ENCODE measurements at places on chromosomes 4 and X. TPM values are rescaled to one million over a fixed set of nuclear protein-coding genes. Genes with fewer than 3 reads are reported as not detected.

DNA sequence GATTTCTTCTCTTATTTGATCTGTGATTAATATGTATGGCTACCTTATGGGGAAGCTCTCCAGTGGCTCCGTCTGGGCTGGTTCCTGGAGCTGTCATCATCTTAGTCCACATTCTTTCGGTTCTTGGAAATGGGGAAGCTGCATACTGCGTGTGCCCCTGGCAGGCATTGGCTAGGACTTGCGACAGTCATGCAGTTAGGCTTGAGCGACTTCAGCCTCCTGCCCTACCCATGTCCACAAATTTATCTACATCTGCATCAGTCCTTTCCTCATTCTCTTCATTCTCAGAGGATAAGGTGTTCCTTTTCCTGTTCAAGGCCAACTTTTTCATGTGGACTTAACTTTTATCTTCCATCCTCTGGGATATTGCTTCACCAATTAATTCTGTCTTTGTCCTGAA lies 214.2 kb downstream of the RELL1 start:
- H3K27ac ChIP-seq: no peak overlapping the region
- H3K27me3 ChIP-seq: no peaks in the 10 kb centered on the region
- H3K36me3 ChIP-seq: no peaks in the 10 kb centered on the region
- no peaks in the 10 kb centered on the region for H3K4me1 ChIP-seq
- no peak for DNase-seq
- no peak overlapping the region for H3K4me3 ChIP-seq

DNA sequence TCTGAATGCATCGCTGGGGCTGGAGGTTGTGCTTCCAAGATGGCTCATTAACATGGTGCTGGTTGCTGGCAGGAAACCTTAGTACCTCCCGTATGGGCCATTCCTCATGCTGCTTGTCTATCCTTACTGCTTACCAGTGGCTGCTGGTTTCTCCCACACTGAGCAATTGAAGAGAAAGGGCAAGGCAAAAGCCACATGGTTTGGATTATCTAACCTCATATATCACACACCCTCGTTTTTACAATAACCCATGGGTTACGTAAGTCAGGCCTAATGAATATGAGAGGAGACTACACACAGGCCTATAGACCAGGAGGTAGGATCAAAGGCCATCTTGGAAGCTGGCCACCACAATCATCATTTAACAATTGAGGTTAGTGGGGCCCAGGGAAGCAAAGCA lies 141.8 kb upstream of the EDNRA start:
- H3K4me3 ChIP-seq: no peak overlapping the region
- peaks cover 12% of the 10 kb centered on the region for H3K4me1 ChIP-seq

GRCh38 chr4:98710831-98711230 lies 52.4 kb upstream of the TSPAN5 start:
- peaks cover 4% of the 10 kb centered on the region for H3K4me1 ChIP-seq
- H3K27me3 ChIP-seq: no peaks in the 10 kb centered on the region

GRCh38 chr4:120481756-120482155 lies 415.1 kb upstream of the MAD2L1 start:
- no peaks in the 10 kb centered on the region for H3K36me3 ChIP-seq
- H3K27me3 ChIP-seq: no peaks in the 10 kb centered on the region
- no peaks in the 10 kb centered on the region for H3K4me1 ChIP-seq
- H3K27ac ChIP-seq: no peak overlapping the region
- no peak overlapping the region for H3K4me3 ChIP-seq
- DNase-seq: no peak

DNA sequence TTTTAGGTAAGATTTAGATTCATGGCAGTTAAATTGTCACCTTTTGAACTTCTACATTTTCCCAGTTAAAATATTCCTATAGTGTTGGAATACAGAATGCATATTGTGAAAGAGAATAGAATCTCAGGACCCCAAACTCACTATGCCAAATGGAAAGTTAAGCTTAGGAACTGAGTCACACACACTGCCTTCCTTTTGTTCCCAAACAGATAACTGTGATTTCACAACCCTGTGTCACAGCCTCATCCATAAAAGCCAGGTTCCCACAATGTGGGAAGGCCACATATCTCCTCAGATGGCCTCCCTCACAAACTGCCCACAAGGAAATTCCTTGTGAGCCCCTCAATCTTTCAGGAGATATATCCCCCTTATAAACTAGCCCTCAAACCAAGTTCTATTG lies 94.7 kb upstream of the HPF1 start:
- no peak overlapping the region for H3K27ac ChIP-seq
- no peak overlapping the region for H3K4me3 ChIP-seq
- H3K27me3 ChIP-seq: no peaks in the 10 kb centered on the region
- no peaks in the 10 kb centered on the region for H3K36me3 ChIP-seq
- no peaks in the 10 kb centered on the region for H3K4me1 ChIP-seq
- no peak for DNase-seq

DNA sequence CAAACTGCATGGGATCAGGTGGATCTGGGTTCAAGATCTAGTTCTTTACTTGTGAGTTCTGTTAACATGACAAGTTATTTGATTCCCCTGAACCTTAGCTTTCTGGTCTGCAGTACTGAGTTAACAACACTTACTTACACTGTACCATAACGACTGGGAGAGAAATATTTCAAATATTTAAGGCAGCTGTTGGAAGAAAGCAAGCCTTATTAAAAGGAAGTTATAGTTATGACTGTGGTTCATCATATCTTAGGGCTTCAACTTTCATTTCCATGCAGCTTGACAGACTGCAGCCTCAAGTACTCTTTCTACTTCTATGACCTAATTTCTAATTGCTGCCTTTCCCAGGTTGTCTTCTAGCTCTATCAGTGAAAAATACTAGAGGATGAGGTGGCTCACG lies 40.0 kb upstream of the PDGFRA start:
- DNase-seq: peak; percentile 49
- no peaks in the 10 kb centered on the region for H3K36me3 ChIP-seq
- H3K27ac ChIP-seq: no peak overlapping the region

DNA sequence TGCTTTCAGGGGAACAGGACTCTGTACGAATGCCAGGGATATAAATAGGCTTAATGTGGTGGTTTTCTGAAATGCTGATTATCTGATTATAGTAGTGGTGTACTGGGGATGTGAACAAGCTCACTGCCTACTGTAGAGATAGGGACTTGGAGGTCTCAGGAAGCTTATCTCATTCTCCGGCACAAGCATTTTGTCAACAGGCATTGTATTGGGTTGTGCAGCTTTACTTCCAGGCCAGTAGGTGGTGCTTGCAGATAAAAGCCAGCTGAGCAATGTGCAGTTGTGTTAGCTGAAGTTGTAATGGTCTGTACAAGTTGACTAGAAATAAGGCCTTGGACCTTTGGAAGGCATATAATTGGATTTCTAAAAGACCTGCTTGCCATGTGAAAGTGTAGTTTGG lies 49.5 kb upstream of the TMLHE start:
- no peaks in the 10 kb centered on the region for H3K36me3 ChIP-seq
- no peak overlapping the region for H3K4me3 ChIP-seq
- no peaks in the 10 kb centered on the region for H3K4me1 ChIP-seq

TRPC3 gene
- not detected for total RNA-seq

DNA sequence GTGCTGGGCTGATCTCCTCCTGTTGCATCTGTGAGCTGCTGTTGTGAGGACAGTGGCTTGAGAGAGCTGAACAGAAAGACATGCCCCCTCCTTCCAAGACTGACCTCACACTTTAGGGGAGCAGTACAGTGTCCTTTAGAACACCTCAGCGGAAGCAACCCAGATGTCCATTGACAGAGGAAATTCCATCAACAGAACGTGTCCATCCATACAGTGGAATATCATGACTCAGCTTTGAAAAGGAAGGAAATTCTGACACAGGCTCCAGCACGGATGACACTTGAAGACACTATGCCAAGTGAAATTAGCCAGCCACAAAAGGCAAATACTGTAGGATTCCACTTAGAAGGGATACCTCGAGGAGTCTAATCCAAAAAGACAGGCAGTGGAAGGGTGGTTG lies 103.5 kb downstream of the GPR143 start:
- H3K4me3 ChIP-seq: no peak overlapping the region
- peaks cover 10% of the 10 kb centered on the region for H3K4me1 ChIP-seq
- H3K27ac ChIP-seq: peak overlapping the region; percentile 59
- peak; percentile 68 for DNase-seq
- H3K27me3 ChIP-seq: no peaks in the 10 kb centered on the region
- no peaks in the 10 kb centered on the region for H3K36me3 ChIP-seq

DNA sequence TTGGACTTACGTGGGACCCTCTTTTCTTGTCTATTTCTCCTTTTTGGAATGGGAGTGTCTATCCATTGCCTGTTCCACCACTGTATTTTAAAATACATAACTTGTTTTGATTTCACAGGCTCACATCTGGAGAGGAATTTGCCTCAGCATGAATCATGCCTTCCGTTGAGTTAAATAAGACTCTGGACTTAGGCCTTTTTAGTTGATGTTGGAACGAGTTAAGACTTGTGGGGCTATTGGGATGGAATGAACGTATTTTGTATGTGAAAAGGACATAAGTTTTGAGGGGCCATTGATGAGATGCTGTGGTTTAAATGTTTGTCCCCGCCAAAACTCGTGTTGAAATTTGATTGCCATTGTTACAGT lies 66.2 kb downstream of the BEX3 start:
- peak; percentile 69 for DNase-seq
- peak overlapping the region; percentile 31 for H3K27ac ChIP-seq
- H3K4me3 ChIP-seq: no peak overlapping the region
- H3K4me1 ChIP-seq: peaks cover 12% of the 10 kb centered on the region
- no peaks in the 10 kb centered on the region for H3K36me3 ChIP-seq

CNGA1 gene
- total RNA-seq: not detected

BMP3 gene
- not detected for total RNA-seq

DNA sequence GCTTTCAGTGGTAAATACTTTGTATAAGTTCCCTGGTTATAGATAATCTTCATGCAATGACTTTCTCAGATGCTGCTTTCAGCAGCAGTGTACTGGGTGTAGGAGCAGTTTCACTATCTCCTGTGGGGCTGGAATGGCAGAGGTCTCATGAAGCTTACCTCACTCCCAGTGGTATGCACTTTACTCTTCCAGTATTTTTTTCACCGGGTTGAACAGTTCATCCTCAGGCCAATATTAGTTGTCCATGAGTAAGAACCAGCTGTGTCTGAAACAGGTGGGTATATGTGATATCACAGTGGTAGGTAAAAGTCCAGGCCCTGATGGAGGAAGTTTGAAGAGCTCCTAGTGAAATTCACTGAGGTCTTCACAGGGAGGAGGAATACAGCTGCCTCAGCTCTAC lies 351.5 kb upstream of the EMCN start:
- H3K4me1 ChIP-seq: no peaks in the 10 kb centered on the region
- peak; percentile 46 for DNase-seq
- H3K4me3 ChIP-seq: no peak overlapping the region
- no peaks in the 10 kb centered on the region for H3K36me3 ChIP-seq

GRCh38 chr4:122658377-122658776 lies 37.5 kb upstream of the IL21 start:
- H3K4me3 ChIP-seq: no peak overlapping the region
- H3K4me1 ChIP-seq: no peaks in the 10 kb centered on the region
- no peaks in the 10 kb centered on the region for H3K27me3 ChIP-seq
- no peak for DNase-seq

DNA sequence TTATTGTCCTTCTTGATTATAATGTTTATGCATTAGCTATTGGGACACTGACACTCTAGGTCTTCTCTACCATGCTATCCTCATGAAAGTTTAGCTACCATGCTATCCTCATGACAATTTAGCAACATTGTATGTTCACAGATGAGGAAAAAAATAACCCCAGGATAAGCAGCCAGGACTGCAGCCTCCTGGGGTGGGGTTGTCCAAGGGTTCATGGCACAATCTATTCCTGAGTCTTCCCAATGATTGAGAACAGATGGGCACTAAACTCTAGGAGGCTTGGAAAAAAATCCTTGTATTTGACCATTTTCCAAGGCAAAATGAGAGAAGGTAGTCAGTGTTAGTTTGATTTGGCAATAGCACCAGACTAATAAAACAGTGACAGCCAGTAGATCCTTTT lies 619.8 kb upstream of the LCORL start:
- no peaks in the 10 kb centered on the region for H3K27me3 ChIP-seq
- no peak overlapping the region for H3K4me3 ChIP-seq
- H3K36me3 ChIP-seq: no peaks in the 10 kb centered on the region
- no peaks in the 10 kb centered on the region for H3K4me1 ChIP-seq
- no peak for DNase-seq

DNA sequence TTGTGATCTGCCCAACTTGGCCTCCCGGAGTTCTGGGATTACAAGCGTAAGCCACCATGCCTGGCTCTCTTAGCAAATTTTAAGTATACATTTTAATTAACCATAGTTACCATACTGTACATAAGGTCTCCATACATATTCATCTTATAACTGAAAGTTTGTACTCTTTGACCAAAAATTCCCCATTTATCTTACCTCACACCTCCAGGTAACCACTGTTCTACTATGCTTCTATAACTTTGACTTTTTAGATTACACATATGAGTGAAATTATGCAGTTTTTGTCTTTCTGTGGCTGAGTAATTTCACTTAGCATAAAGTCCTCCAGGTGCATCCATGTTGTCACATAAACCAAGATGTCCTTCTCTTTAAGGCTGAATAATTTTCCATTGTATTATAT lies 17.4 kb downstream of the C4orf51 start:
- no peaks in the 10 kb centered on the region for H3K36me3 ChIP-seq
- H3K27me3 ChIP-seq: no peaks in the 10 kb centered on the region
- no peaks in the 10 kb centered on the region for H3K4me1 ChIP-seq

KIF4A gene
- 1.7 TPM for total RNA-seq

CDKL5 gene
- total RNA-seq: 19.2 TPM

DNA sequence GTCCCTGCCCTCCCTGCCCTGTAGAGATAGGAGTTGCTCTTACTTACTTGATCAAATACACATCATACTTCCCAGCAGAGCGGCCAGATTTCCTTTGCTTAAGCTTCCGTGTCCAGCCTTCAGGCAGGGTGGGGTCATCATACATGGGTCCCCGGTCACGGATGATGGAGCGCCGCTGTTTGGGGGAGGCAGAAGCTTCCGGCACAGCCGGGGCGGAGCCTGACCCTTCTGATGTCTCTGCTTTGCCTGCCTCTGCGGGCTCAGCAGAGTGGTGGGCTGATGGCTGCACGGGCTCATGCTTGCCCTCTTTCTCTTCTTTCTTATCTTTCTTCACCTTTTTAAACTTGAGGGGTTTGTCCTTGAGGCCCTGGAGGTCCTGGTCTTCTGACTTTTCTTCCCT lies 12.5 kb upstream of the IRAK1 start:
- DNase-seq: no peak
- H3K27ac ChIP-seq: no peak overlapping the region
- no peaks in the 10 kb centered on the region for H3K27me3 ChIP-seq

CCDC110 gene
- total RNA-seq: 1.2 TPM

COL25A1 gene
- total RNA-seq: 10.5 TPM
